ENCODE measurements at places on chromosomes 1 and 21.

DNA sequence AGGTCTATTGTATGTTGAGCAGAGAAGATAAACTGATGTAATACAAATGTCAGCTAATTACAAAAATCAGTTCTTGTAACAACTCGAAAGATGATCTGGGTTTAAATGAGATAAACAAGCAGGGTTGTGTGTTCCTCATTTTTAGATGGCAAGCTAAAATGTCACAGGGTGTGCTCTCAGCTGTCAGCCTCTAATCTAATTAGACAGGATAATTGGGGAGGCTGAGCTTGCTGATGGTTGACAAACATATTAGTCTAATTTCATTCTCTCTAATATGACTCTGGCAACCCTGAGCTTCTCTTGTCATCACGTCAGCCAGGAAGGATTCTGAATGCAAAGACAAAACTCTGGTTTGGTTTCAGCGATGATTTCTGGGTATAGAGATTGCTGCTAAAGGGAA lies 335.3 kb upstream of the KAZN start:
- DNase-seq: no peak

DNA sequence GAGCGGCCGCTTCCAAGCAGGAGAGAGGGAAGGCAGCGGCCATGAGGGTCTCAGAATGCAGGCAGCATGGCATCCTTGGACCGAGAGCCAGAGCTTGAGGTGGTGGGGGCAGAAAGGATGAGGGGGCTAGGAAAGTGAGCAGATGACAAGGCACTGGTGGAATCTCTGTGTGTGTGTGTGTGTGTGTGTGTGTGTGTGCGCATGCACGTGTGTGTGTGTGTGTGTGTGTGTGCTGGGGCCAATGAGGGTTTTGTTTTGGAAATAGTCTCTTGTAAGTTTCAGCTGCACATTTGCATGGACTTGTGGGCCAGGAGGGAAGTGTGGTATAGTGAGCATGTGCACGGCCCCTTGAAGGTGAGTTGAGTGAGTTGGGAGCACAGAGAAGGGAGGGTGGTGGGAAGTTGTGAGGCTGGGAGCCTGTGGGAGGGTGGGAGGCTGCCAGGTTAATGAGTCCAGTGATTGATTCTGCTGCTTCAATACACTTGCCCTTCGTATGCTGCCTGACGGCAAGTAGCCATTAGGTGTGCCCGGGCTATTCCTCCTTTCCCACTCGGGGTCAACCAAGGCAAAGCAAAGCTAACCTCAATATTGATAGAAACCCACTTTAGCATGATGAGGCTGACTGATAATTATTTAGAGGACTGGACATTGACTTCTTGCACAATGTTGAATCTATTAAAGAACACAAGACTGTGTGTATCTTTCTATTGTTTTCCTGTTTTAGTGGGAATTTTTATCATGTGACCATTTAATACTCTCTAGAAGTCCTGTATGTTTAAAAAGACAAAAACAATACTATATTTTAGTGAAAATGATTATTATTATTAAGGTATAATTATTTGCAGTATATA lies 80.3 kb downstream of the PROX1 start:
- no peak for DNase-seq

GRCh38 chr1:226735576-226735975 lies 3.5 kb downstream of the ITPKB start:
- no peak for DNase-seq

GRCh38 chr1:223747838-223748335 lies 35.5 kb downstream of the CAPN2 start:
- no peak for DNase-seq

DNA sequence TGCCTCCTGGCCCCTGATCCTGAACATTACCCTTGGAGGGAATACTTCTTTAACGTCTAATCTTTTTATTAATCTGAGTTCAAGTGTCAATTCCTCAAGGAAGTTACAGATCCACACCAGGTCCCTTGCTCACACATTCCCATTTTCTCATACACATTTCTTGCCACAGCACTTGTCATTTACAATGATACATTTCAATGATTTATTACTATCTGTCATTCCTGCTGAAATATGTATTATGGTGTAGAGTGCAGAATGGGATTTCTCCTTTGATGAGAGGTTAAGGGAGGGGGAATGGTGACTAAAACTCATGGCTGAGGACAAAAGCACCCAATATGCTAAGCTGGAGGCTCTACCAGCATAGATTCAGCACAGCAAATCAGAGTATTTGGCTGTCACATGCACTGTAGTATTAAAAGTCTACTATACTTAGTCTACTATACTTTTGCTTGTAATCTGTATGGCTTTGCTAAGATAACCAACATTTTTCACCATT lies 982.5 kb downstream of the TTLL7 start:
- no peak for DNase-seq

- DNase-seq: no peak
These were observed 89.9 kb upstream of the KAZN start for GRCh38 chr1:14508613-14509012.

GRCh38 chr1:182723200-182723599 lies 38.8 kb upstream of the RGS8 start:
- no peak for DNase-seq

- no peak for DNase-seq
These were observed 6.0 kb downstream of the CZIB start for GRCh38 chr1:53214376-53214940.

All from frontal cortex (tissue), 4 donors.